KBM-7 (cell line): ENCODE measurements at places on chromosomes 6 and 20.

DNA sequence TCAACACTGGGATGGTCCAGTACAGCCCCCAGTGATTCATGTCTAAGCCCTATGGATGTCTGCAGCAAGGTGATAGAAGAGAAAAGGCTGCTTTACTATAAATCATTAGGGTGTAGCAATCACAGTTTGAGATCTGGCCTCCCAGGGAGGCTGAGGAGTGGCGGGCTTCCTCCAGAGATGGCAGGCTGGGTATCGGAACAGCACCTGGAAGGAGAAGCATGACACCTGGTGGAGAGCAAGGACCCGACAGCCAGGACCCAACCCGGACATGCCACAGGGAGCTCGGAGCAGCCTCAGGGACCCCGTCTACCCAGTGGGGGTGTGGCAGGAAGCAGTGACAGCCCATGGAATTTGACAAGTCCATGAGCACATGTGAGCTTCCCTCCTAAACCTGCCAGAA lies 114.8 kb upstream of the CD93 start:
- peak; percentile 40 for DNase-seq

GRCh38 chr6:41546475-41546865 lies 289 bp downstream of the FOXP4 start:
- DNase-seq: peak; percentile 15

- DNase-seq: peak; percentile 75
Observed at GRCh38 chr20:44747166-44748004, 1.7 kb downstream of the KCNK15 start.

DNA sequence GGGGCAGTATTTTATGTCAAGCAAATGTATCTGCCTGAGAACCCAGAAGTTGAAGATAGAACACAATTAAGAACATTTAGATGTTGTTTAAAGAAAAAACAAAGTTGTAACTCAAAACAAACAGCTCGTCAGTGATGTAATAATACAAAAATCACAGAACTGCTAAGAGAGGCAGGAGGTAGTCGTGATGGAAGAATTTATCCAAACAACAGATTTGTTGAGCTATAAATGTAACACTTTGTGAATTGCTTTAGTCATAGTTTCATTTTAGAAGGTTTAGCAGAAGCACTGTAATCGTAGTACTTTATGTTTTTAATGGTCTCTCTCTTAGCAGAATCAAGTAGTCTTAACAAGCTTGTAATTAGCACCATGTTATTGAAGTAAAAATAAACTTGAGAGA lies 73.6 kb downstream of the SCAF8 start:
- DNase-seq: no peak

- no peak for DNase-seq
Observed at GRCh38 chr6:139763468-139764210, 389.2 kb upstream of the CITED2 start.

DNA sequence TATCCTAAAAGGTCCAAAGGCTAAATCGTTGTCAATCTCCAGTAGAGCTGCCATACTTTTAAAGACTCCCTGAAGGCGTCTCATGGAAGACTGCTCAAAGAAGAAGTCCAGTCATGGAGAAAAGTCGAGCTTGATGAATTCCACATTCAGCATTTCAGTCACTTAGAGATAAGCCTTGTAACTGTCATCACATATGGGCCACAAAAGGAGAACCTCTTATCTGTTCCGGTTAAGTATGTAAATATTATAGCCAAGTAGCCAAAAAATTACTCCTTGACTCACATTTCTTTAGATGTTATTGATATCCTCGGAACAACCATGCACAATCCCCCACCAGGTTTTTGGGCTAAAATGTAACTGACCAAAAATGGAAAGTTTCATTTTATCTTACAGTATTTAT lies 9.8 kb upstream of the CNKSR3 start:
- peak; percentile 46 for DNase-seq

DNA sequence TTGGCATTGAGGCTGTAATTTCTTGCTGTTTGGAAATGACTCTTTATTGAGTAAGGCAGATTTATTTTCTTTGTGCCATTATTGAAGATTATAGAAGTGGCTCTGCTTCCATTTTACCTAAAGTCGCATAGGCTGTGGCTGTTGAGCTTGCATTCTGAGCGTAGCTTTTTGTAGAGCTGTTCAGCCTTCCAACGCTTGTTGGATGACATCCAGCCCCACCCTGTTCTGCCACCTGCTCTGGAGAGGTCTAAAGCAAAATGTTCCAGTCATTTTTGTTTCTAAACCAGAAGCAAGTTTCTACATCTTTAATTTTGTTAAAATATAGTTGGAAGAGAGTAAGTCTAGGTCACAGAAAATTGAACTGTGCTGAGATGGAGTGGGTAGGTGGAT lies 24.4 kb downstream of the UST start:
- DNase-seq: no peak

DNA sequence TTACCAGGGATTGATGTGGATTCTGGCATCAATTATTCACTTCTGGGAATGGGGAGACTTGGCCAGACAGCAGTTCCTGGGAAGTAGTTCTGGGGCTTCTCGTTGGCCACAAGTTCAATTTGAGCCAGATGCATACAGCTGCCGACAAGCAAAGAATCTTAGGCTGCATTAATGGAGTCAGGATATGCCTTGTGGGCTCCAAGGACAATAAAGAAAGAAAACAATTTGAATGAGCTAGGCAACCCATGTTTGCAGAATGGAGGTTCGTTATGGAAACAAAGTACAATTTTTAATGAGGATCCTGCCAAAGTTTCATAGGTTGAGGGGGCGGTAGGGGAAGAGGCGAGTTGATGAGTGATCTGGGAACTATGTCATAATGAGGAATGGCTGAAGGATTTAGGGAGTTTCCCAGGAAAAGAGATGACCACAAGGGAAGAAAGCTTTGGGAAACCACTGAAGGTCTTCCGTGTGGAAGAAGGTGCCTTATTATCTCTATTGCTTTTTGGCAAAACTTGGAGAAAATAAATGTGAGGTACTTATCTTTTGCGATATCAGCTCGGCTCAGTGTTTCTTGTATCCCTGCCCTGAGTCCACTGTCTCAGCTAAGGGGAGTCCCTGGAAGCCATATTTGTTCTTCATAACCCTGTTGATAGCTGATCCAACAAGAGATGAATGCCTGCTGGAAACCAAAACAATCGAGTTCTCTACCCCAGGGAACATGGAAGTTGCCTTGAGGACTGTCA lies 181.0 kb upstream of the ZNF217 start:
- DNase-seq: no peak

- no peak for DNase-seq
Observed at GRCh38 chr6:3138341-3138740, 19.0 kb downstream of the TUBB2A start.

- no peak for DNase-seq
Observed at GRCh38 chr20:20528861-20529260, 161.0 kb downstream of the INSM1 start.

DNA sequence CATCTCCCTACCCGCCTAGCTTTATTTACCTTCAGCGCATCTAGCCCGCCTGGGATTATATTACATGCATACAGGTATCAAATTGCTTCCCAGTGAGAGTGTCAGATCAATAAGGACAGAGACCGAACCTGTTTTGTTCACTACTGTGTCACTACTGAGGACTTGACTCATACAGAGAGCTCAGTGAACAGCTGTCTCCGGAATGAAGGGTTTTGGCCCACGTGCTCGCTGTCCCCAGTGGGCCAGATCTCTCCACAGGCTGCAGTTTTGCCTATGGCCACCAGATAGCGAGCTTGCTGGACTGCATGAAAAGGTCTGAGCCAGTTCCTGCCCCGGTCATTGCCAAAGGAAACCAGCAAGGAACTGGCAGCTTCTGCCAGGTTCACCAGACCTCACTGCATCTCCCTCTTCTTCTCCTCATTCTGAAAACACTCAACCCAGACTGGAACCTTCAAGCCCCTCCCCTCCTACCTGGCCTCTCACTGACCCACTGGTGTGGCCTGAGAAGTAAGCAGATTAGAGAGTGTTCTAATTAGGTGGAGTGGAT lies 150.8 kb downstream of the ZMYND8 start:
- peak; percentile 19 for DNase-seq

GRCh38 chr6:13157293-13157692 lies 171.0 kb downstream of the TBC1D7 start:
- DNase-seq: no peak

GRCh38 chr20:1872459-1873097 lies 22.6 kb upstream of the SIRPA start:
- DNase-seq: no peak

DNA sequence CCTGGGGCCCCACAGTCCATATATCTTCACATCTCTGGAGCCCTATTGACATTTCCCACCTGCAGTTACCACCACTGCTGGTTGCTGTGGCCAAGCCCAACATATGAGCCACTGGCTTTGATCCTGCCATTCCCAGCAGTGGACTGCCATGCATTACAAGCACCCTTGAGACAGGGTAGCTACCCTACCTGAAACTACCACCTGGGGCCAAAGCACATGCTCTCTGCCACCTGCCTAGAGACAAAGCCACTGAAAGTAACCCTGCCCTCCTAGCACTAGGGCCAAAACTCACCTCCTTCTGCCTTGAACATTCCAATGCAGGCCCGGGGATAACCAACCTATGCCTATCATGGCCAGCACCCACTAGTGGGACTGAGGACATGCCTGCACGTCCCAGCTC lies 255.5 kb upstream of the KHDRBS2 start:
- DNase-seq: no peak

DNA sequence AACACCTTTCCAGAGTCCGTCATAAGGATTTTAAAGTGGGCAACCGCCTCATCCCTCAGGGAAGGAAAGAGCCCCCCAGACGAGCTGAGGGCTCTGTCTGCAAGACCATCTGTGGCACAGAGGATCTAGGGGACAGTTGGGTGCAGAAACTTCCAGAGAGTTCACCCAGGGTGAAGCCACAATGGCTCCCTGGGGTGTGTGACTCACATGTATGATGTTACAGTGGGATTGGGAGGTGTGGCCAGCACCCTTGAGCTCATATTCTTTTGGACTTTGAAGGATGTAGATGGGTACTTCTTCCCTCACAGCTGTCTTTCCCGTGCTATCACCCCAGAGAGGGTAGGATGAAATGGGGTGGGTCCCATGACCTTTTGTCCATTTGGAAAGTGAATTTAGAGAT lies 95.5 kb downstream of the NCR2 start:
- DNase-seq: no peak

DNA sequence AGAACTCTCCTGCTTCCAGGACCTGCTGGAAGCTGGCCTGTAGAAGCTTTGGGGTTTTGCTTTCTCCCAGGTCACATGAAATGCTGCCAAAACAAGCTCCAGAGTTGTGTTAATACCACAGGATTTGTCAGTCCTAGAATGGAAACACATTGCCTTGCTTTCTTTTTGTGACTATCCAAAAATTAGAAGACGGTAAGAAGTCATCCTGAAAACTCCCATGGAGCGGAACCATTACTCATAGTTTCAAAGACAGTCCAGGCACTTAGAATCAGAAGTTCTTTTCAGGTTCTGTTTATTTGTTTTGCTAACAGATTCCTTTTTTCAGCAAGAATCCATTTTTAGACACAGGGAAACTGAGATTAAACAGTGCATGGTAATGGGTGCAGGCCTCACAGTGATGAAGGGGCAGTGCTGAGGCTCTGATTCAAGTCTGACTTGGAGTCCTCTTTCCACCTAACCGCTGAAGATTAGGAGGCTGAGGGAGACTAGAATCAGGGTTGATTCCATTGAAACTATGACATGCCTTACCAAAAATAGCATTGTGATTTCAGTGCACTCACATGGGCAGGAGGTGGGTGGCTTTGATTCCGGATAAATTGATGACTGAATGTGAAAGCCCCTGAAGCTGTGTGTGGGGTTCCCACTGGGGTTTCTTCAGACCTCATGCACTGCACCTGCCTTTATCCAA lies 72.2 kb upstream of the NAA20 start:
- no peak for DNase-seq

DNA sequence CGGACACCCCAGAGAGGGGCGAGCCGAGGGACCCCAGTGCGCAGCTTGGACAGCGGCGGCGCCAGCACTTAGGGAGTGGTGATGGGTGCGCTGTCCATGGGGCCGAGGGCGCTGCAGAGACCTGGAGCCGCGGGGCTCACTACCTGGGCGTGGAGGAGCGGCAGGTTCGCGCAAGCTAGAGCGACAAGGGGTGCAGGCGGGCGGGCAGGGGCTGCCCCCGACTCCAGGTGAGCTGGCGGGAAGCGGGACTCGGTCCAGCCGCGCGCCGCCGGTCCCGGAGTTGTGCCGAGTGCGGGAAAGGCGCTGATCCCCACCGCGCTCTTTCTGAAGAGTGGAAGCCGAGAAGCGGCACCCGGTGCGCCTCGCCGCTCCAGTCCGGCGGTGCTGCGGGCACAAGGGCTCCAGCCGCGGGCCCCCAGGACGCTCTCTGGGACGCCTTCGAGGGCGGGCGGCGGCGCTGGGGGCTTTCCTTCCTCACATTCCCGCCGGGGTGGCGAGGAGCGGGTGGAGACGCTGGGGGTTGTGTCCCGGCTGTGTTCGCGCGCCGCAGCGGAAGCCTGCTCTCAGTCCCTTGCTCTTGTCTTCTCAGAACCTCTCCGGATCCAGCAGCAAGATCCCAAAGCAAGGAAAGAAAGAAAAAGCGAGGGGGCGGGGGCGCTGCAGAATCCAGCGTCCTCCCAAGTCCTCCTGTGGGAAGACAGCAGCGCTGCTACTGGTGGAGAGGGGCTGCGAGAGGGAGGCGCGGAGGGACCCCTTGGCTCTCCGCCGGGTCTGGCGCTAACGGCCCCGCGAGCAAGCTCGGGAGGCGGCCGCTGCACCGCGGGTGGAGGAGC lies at the start of gene B3GAT2:
Gene B3GAT2 (minus strand): TSS at position 610 of the 833 bp plus-strand sequence. CDS start 631 bp downstream, outside the sequence.
- peak; percentile 9 for DNase-seq

GRCh38 chr6:168439794-168440450 lies 1.1 kb upstream of the SMOC2 start:
- no peak for DNase-seq

- peak; percentile 71 for DNase-seq
Observed at GRCh38 chr6:33428224-33428965, 8.5 kb downstream of the SYNGAP1 start.

DNA sequence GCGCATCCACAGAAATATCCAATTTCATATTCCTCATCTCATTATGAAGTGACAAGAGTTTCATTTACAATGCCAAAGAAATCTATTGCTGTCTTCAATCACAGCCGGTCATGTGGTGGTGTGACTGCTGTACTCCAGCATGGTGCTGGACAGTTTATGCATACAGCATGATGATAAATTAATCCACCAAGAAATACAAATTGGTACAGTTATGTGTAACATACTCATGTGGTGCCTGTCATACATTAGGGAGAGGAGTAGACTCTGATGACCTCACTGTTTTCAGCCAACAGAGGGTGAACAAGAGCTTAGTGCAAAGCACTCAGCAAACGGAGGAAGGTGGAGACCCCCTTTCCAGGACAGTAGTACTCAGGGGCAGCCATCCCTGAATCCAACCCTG lies 178.4 kb upstream of the SYNDIG1 start:
- DNase-seq: no peak

DNA sequence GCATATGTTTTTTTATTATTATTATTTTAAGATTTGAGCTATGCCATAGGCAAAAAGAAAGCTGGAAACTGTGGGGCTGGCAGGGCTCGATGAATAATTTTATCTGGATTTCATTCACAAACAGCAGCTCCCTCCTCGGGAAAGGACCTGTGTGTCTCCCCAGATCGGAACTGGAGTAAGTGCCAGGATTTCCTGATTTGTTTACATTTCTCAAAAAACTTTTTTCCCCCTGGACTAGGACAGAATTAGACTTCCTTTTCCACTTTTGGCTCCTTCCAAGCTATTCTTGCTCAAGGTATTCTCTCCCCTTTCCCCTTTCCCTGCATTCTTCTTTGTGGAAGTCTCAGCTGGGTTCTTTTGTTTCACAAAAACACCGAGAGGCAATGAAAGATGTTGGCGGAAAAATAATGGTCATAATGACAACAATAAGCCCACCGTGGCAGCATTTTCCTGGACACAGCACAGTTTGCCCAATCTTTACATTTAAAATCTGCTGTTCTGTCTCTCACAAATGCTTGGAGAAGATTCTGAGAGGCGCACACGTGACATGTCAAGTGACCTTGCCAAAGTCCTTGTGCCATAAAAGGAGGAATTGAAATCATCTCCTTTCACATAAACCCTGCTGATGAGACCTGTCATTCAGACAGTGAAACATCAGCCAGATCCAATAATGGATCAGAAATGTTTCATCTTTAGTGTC lies 85.8 kb upstream of the PREP start:
- no peak for DNase-seq
